Chondrocyte (in vitro differentiated cells): ENCODE measurements at places on chromosomes 3 and 15.

DNA sequence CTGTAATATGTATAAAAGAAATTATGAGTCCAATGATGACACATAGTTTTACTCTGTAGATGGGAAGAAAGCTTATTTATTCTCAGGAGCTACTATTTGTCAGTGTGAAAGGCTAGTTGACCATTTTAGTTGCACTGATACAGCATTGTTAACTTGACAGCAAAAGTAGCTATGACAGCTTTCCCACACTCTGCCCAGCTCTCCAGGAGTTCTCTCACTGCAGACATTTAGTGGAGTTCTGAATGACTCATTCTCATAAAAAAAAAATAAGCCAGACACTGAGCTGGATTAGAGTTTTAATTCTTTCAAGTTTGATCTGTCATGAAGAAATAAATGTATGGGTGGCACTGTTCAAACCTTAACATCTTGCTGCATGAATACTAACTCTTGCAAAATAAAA is 77.2 kb upstream of the CFAP20DC start:
- peak overlapping the region; percentile 96 for H3K27ac ChIP-seq
- DNase-seq = no peak
- no peaks in the 10 kb centered on the region for H3K27me3 ChIP-seq
- no peaks in the 10 kb centered on the region for H3K36me3 ChIP-seq
- H3K4me1 ChIP-seq = peaks cover 58% of the 10 kb centered on the region

DNA sequence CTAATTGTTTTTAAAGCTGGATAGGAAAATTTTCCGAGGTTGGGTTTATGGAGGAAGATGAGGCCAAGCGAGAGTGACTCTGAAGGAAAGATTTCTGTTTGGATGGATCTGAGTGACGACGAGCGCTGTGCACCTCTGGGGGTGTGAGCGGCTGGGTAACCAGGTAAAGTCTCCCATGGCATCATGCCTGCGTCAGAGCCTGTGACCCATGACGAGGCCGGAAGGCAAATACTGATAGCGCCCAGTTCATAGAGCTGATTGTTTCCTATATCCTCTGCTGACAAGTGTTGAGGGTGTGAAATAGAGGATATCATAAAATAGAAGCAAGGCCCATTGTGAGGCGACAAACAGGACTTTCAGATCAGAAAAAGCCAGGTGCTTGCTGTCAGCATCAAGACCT is 33.7 kb upstream of the MAGEF1 start:
- no peaks in the 10 kb centered on the region for H3K36me3 ChIP-seq
- no peak overlapping the region for H3K27ac ChIP-seq
- peak; percentile 34 for DNase-seq
- no peak overlapping the region for H3K4me3 ChIP-seq
- peaks cover 15% of the 10 kb centered on the region for H3K27me3 ChIP-seq
- H3K4me1 ChIP-seq = peaks cover 7% of the 10 kb centered on the region

DNA sequence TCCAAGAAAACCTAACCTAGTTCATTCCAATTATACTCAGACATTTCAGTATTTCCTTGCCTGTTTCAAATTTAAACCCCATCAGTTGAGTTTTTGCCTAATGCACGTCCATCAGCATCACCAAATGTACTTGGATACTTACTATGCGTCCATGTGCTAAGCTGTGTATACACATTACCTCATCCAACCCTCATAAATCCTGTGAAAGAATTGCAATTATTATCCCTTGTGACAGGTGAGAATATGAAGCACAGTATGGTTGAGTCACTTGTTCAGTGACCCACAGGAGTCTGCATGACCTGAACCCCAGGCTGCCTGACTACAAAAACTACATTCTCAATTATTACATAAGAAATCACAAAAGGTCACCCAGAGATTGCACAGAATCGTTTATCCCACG is 2.5 kb downstream of the OR5K2 start:
- no peak overlapping the region for H3K4me3 ChIP-seq
- H3K4me1 ChIP-seq = no peaks in the 10 kb centered on the region
- H3K27me3 ChIP-seq = peaks cover 21% of the 10 kb centered on the region
- H3K36me3 ChIP-seq = peaks cover 1% of the 10 kb centered on the region
- no peak overlapping the region for H3K27ac ChIP-seq
- no peak for DNase-seq

- H3K4me3 ChIP-seq = no peak overlapping the region
- H3K27me3 ChIP-seq = peaks cover 5% of the 10 kb centered on the region
- H3K27ac ChIP-seq = no peak overlapping the region
- H3K4me1 ChIP-seq = no peaks in the 10 kb centered on the region
- no peaks in the 10 kb centered on the region for H3K36me3 ChIP-seq
- no peak for DNase-seq
These were observed 89.2 kb downstream of the ECT2 start for GRCh38 chr3:172839679-172840078.

GRCh38 chr3:166199491-166199890 is 362.3 kb upstream of the BCHE start:
- no peak for DNase-seq
- H3K27ac ChIP-seq = no peak overlapping the region
- H3K36me3 ChIP-seq = no peaks in the 10 kb centered on the region
- H3K4me3 ChIP-seq = no peak overlapping the region
- H3K27me3 ChIP-seq = peaks cover 6% of the 10 kb centered on the region

- no peaks in the 10 kb centered on the region for H3K36me3 ChIP-seq
- peak overlapping the region; percentile 93 for H3K27ac ChIP-seq
- H3K4me3 ChIP-seq = peak overlapping the region; percentile 35
- no peak for DNase-seq
- H3K27me3 ChIP-seq = no peaks in the 10 kb centered on the region
These were observed 321.5 kb upstream of the CTNNB1 start for GRCh38 chr3:40877631-40878463.

DNA sequence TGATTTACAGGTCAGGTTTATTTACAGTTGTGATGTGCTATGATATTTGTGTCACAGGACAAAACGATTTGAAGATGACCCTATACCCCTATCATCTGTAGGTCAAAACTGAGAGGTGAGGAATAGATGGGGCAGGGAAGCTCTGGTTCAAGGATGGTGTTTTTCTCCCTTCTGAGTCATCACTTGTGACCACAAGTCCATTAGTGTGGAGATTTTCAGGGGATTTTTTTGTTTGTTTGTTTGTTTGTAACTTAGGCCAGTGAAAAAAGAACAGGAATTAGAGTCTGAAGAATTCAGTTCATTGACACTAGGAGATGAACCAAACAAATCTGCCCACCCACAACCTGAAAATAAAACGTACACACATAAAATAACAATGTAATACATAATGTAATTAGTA is 62.7 kb upstream of the FAM98B start:
- DNase-seq = no peak
- no peaks in the 10 kb centered on the region for H3K27me3 ChIP-seq
- peaks cover 1% of the 10 kb centered on the region for H3K36me3 ChIP-seq
- peaks cover 3% of the 10 kb centered on the region for H3K4me1 ChIP-seq

- no peak overlapping the region for H3K4me3 ChIP-seq
- no peak overlapping the region for H3K27ac ChIP-seq
- peaks cover 3% of the 10 kb centered on the region for H3K36me3 ChIP-seq
- peaks cover 2% of the 10 kb centered on the region for H3K27me3 ChIP-seq
These were observed 921.0 kb upstream of the CFAP20DC start for GRCh38 chr3:59970796-59971195.

DNA sequence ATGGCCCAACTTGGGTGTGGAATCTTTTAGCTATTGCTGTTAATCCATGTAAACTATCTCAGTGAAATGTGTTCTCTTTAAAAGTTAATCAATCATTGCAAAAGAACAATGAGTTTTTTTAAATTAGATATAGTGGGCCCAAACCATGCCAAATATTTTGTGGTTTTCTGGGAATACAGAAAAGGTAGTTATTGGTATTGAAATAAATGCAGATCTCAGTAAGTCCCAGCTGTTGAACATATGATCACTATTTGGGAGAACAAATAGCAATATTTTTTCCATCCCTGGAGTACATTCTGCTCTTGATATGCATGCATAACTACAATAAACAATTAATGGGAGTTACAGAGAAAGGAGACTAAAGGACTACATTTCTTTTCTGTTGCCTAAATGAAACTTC is 36.0 kb upstream of the LEKR1 start:
- DNase-seq = no peak
- H3K4me1 ChIP-seq = peaks cover 68% of the 10 kb centered on the region
- no peak overlapping the region for H3K4me3 ChIP-seq
- H3K36me3 ChIP-seq = no peaks in the 10 kb centered on the region

- H3K36me3 ChIP-seq = peaks cover 40% of the 10 kb centered on the region
- no peak overlapping the region for H3K4me3 ChIP-seq
- H3K27ac ChIP-seq = no peak overlapping the region
- no peak for DNase-seq
These were observed 27.9 kb downstream of the CD276 start for GRCh38 chr15:73712107-73712506.

DNA sequence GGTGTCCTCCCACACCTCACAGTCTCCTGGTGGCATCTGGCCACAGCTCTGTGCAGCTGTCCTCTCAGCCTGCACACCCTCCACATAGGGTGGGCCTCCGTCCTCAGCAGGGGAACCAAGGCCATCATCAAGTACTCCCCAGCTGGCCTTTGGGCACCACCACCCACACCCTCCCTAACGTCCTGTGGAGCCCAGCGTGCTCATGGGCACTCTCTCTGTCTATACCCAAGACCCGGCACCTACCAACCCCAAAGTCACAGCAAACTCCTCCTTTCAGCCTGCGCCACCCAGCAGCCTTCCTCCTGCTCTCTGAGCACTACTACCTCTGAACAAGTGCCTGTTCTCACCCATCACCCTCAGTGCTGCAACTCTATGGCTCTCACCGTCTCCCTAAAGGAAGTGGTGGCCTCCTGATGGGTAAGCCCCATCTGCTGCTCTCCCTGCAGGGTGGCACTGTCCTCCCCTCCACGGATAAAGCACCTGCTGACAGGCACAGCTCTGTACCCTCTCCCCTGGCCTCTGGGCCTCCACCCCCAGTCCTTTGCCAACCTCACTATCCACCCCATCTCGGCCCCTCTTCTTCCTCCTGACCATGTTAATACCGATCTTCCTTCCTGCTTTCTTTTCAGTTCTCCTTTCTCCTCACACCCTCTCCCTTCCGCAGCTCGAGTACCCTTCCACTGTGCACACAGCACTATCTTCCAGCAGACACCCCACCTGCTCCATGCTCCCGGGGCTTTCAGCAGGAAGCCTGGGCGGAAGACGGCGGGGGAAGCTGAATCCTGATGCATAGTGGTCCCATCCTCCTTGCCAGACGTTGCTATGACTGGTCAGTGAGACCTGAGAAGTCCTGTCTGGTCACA is 31.5 kb downstream of the SLC41A3 start:
- no peak for DNase-seq
- H3K4me1 ChIP-seq = peaks cover 6% of the 10 kb centered on the region
- no peak overlapping the region for H3K4me3 ChIP-seq
- peaks cover 4% of the 10 kb centered on the region for H3K36me3 ChIP-seq
- no peak overlapping the region for H3K27ac ChIP-seq

GRCh38 chr3:123113889-123114450 is 47.1 kb downstream of the PDIA5 start:
- no peak overlapping the region for H3K4me3 ChIP-seq
- peak overlapping the region; percentile 32 for H3K27ac ChIP-seq
- H3K27me3 ChIP-seq = no peaks in the 10 kb centered on the region
- H3K36me3 ChIP-seq = peaks cover 58% of the 10 kb centered on the region
- no peak for DNase-seq
- no peaks in the 10 kb centered on the region for H3K4me1 ChIP-seq

DNA sequence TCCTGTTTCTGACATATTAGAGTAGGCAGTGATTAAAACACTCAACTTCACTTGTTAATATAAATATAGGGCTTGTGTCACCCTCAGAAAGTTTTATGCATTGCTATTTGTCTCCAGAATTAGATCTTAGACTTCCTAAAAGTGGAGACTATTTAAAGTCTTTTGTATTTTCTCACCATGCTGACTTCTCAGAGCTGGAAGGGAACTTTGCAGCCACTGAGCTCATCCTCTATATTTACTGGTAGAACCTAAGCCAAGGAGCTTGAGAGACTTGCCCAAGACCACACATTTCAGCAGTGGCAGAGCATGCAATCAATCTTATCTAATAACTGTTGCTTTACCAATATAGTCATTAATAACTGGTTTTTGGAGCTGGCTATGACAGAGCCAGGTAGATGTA is 53.2 kb downstream of the STAC start:
- H3K36me3 ChIP-seq = no peaks in the 10 kb centered on the region
- H3K27me3 ChIP-seq = peaks cover 2% of the 10 kb centered on the region
- no peak overlapping the region for H3K4me3 ChIP-seq

DNA sequence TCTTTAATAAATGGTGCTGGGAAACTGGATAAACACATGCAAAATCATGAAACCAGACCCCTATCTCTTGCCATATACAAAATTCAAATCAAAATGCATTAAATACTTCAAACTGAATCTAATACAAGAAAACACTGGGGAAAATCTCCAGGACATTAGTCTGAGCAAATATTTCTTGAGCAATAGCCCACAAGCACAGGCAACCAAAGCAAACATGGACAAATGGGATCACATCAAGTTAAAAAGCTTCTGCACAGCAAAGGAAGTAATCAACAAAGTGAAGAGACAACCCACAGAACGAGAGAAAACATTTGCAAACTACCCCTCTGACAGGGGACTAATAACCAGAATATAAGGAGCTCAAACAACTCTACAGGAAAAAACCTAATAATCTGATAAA is 6.3 kb downstream of the ANKRD28 start:
- H3K27ac ChIP-seq = peak overlapping the region; percentile 10
- H3K4me3 ChIP-seq = peak overlapping the region; percentile 8
- H3K27me3 ChIP-seq = no peaks in the 10 kb centered on the region
- H3K4me1 ChIP-seq = peaks cover 56% of the 10 kb centered on the region

DNA sequence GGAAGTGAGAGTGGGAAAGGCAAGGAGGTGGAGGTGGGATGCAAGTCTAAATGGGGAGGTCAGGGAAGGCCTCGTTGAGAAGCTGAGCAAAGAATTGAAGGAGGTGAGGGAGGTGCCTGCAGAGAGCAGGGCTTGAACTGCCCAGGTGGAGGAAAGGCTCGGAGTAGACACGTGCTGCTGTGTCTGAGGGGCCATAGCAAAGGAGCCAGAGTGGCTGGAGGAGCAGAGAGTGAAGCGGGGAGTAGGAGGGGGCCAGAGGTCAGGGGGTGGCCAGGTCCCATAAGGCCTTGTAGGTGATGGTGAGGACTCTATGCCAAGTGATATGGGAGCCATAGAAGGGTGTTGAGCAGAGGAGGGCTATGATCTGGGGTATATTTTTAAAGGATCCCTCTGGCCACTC is 21.4 kb upstream of the HRH1 start:
- H3K4me1 ChIP-seq = peaks cover 20% of the 10 kb centered on the region
- DNase-seq = no peak
- H3K36me3 ChIP-seq = peaks cover 2% of the 10 kb centered on the region
- H3K27me3 ChIP-seq = no peaks in the 10 kb centered on the region
- H3K27ac ChIP-seq = no peak overlapping the region

- H3K4me1 ChIP-seq = no peaks in the 10 kb centered on the region
- no peak overlapping the region for H3K27ac ChIP-seq
- DNase-seq = no peak
- H3K27me3 ChIP-seq = peaks cover 24% of the 10 kb centered on the region
These were observed 14.2 kb downstream of the TERC start for GRCh38 chr3:169750665-169751064.

DNA sequence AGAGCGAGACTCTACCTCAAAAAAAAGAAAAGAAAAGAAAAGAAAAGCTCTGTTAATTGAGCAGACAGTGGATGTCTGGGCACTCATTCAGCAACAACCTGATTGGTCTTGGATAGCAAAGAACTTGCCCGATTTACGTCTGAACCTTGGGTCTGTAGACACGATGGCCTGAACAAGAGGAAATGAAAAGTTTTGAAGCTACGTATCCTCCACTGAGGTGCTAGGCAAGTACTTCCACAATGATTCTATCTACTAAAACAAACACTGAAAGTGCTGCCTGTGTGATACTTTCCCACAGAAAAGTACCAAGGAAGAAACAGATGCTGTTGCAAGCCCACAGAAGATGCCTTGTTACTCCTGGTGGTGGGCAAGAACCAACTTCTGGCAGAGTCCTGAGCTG is 21.8 kb upstream of the MUSTN1 start:
- no peak for DNase-seq
- no peak overlapping the region for H3K4me3 ChIP-seq
- H3K36me3 ChIP-seq = peaks cover 5% of the 10 kb centered on the region
- H3K27me3 ChIP-seq = no peaks in the 10 kb centered on the region
- no peaks in the 10 kb centered on the region for H3K4me1 ChIP-seq
